ENCODE measurements at places on chromosomes 13 and 19. TPM values are rescaled to one million over a fixed set of nuclear protein-coding genes. Genes with fewer than 3 reads are reported as not detected.

PPP5C gene
- total RNA-seq: 123 TPM

ELSPBP1 gene
- not detected for total RNA-seq

FGF21 gene
- not detected for total RNA-seq

RNF113B gene
- not detected for total RNA-seq

IL11 gene
- total RNA-seq: not detected

MYH14 gene
- total RNA-seq: not detected

ZNF723 gene
- 0.14 TPM for total RNA-seq

GRCh38 chr19:51824281-51825005, 29.5 kb downstream of the FPR3 start:
- DNase-seq: no peak

DNA sequence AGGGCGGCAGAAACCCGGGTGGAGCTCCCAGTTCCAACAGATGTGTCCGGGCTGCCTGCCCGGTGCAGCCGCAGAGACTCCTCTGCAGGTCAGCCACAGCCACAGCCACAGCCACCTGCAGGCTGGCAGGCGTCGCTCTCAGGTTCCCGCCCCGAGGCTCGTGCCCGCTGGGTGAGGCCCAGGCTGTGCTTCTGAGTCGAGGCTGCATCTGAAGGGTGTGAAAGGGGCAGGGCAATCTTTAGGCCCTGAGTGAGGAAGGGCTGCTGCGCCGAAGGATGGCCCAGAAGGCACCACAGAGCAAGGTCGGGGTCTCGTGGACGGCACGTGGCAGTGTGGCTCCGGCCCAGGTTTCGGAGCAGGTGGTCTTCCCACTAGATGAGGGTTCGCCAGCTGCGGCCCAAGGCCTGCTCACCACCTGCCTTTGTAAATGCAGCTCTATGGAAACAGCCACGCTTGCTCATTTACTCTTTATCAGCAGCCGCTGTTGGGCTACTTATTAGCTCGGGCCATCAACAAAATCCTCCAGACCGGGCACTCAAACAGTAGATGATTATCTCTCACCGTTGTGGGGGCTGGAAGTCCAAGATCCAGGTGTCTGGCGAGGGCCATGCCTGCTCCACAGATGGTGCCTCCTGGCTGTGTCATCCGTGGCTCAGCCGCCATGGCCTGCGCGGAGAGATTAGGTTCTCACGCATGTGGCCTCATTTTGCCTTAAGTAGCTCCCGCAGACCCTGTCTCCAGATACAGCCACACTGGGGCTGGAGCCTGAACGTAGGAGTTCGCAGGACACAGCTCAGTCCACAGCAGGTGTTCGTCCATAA, 40.3 kb upstream of the TFDP1 start:
- no peak for DNase-seq

- DNase-seq: no peak
These were observed 240.0 kb downstream of the ENOX1 start for GRCh38 chr13:43546816-43547215.

DNA sequence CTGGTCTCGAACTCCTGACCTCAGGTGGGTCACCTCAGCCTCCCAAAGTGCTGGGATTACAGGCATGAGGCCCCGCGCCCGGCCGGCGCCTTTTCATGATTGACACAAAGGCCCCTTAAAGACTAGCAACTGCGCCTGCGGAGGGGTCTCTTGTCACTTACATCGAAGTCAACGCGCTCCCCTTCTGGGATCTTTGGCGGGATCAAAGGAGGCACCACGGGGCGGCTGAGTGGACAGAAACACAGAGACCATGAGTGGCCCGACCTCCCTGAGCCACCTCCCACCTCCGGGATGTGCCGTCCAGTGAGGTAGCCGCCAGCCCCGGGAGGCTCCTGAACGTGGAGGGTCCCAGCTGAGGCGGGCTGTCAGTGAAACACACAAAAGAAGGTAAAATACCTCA, 7.3 kb downstream of the TNNT1 start:
- no peak for DNase-seq
